ENCODE measurements at places on chromosomes 6 and 20.

DNA sequence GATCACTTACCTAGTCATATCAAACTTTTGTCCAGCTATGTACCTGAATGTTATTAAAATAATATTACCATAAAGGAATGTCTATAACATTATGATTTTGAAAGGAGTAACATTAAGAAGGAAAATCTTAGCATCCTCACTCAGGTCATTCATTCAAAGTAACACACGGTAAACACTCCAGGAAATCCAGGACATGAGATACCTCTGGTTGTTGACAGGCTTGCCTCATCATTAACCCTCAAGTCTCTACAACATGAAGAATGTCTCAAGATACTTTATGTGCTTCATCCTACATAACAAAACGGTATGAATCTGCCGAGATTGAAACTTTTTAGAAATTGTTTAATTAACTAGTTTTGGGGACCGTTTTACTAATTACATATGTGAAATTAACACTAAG lies 690 bp upstream of the FILIP1 start:
- no peak for DNase-seq

DNA sequence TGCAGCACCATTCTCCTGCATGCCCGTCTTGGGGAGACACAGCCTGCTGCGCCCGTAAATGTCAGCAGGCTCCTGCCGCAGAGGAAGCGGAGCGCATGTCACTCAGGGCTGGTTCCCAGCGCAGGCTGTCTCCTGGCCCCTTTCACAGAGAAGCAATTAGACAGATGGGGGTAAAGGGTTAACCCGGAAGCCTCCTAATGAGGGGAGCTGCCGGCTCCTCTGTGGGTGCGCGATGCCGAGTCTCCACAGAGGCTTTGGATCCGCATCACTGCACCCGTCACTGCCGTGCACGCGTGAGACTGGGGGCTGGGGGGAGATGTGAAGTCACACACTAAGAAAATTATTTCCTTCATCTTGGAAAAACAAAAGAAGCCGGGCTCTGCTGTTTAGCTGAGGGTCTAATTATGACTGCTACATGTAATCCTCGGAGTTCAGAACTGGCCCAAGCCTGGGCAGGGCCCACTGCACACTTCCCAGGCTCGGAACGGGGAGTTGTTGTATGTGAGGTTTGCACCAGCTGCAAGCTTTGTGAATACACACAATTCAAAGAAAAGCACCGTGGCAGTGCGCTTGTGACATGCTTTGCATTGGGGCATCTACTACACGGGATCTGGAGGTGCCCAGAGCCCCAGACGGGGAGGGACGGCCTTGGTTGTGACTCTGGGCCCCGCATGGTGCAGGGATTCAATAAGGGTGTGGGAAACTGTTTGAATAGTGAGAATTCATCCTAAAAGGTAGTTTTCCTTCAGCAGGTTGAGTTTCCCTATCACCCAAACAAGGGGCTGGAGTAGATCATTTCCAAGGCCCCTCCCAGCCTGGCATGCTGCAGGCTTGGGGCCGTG lies 331.6 kb downstream of the TAF4 start:
- no peak for DNase-seq

DNA sequence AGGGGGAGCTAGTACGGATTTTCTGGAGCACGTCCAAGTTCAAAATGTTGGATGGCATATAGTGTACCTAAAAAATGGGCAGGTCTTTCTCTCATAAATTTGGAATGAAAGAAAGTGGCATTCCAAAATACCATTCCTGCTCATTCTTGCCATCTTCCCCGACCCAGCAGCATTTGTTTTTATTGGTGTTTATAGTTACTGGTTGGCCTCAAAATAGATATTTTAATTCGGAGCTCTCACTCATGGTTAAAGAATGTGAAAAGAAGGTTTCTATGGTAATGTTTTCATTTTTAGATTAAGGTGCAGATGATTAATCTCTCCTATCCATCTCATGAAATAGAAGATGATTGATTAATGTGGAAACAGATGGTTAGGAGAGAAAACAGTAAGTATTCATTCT lies 204.5 kb downstream of the HIVEP2 start:
- DNase-seq: no peak

- DNase-seq: no peak
These were observed 82.2 kb upstream of the DUSP22 start for GRCh38 chr6:210104-210456.

GRCh38 chr20:33103556-33103955 lies 24.1 kb downstream of the BPIFB4 start:
- DNase-seq: no peak

GRCh38 chr6:164720-165119 lies 127.6 kb upstream of the DUSP22 start:
- no peak for DNase-seq

- no peak for DNase-seq
These were observed 35.7 kb downstream of the CITED2 start for GRCh38 chr6:139338795-139339194.

- no peak for DNase-seq
These were observed 150.3 kb downstream of the MBOAT1 start for GRCh38 chr6:20061952-20062351.

DNA sequence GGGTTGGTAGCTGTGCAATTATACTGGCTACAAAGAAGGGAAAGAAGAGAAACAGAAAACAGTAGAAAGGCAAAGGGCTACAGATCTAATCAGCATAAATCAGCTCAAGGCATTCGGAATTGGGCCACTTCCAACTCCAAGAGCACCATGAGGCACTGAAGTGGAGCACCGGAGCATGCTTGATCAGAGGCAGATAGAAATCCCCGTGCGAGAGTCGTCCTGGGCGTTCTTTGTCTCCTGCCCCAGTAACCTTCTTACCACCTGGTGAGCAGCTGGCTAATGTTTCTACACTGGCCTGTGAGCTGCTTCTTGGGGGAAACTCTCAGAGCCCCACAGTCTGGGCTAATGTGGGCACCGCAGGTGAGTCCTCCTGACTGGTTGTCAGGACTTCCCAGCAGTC lies 16.7 kb downstream of the NEDD9 start:
- no peak for DNase-seq

DNA sequence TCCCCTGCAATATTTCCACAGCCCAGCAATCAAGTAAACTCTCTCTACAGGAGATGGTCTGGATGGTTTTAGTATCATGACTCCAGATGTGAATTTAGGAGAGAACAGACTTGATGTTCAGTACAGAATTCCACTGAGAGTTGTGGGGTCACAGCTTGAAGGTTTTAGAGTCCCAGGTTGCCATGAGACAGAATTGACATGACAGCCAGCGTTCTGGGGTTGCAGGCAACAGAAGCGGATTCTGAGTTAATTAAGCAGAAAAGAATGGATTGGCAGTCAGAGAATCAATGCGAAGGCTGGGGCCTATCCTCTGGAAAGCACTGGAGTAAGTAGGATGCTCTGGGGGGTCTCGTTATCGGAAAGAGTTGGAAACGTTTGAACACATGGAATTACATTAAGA lies 2.4 kb upstream of the KIAA1755 start:
- DNase-seq: no peak

DNA sequence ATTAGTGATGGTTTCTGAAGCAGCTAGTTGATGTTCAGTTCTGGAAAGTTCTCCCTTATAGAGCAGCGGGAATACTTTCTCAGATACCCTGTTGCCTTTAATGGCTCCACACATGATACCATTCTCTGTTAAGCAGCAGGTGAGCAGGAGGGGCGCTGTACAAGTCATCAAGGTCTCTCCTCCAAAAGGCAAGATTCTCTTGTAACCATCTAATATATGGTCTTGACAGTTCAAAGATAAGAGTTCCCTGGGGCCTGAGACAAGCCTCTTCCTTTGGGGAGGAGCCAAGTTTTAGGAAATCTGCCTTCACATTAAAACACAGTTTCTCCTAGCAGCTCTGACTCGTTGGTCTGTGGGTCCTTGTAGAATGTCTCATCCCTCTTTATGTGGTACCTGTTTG lies 258.2 kb downstream of the QKI start:
- no peak for DNase-seq

DNA sequence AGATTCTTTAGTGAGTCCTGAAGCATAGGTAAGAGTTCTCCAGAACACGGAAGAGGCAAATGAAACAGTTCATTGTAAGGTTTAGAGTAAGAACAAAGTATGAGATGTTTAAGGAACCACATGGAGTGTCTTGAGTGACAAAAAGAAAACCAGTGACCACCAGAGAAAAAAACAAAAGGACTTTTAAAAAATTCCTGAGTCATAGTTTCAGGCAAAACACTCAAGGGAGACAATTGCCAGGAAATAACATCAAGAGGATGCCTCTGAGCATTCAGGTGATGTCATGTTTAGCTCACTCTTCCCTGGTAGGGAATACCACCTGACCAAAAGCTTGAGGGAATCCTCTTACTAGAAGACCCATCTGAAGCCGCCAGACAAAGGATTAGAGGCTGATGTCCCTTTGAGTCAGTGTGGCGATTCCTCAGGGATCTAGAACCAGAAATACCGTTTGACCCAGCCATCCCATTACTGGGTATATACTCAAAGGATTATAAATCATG lies 110.3 kb downstream of the COL19A1 start:
- DNase-seq: no peak

DNA sequence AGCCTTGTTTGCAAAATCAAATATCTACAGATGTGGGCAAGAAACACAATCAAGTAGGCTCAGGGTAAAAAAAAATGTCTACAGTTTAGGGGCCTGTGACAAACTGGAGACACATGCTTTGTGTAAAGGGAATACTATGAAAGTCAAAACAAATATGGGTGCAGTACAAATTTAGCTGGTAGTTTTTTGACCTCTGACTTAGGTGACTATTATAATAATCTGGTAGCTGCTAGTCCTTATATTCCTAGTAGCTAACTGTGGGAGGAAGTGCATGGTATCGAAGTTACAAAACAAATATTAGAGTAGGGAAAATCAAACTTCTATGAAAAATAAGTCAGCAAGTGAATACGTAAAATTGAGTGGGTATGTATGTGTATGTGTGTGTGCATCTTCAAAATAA lies 35.4 kb downstream of the CYP24A1 start:
- no peak for DNase-seq

GRCh38 chr6:149438855-149439254 lies 38.8 kb downstream of the SUMO4 start:
- DNase-seq: no peak

GRCh38 chr6:68059899-68060298 lies 575.2 kb upstream of the ADGRB3 start:
- DNase-seq: no peak

GRCh38 chr6:170307080-170307545 lies 555 bp downstream of the FAM120B start:
- DNase-seq: no peak

DNA sequence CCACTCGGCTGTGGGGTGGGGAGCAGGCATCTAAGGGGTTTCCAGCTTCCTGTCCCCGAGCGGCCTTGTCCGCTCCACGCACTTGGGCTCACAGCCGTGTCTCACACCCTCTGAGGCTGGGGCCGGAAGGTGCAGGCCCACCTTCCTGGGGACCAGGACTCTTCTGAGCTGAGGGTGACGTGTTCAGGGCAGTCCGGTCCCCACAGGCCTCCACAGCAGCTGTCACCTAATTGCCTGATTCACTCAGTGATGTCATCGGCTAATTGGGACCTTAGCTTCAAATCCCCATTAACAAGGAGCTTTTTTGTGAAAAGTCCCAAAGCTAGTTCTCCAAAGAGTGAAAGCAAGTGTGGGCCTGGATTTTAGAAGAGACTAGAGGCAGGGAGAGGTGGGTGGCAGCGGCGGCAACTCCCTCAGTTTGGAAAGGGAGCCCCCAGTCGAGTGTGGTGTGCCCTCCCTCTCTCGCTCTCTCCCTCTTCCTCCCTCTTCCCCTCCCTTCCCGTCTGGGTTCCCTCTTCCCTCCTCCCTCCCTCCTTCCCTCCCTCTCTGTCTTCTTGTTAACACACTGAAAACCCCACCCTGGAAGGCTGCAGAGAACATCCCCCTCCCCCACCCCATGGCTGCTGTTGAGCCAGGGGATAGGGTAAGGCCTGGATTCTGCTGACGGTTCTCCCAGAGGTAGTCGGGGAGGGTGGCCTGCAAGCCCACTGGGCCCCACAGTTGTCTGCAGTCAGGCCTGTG lies 39.0 kb downstream of the MYT1 start:
- no peak for DNase-seq

GRCh38 chr6:82589509-82590206 lies 226.0 kb downstream of the TPBG start:
- no peak for DNase-seq

- no peak for DNase-seq
These were observed 136.5 kb downstream of the SMOC2 start for GRCh38 chr6:168577496-168577895.

GRCh38 chr6:132592855-132593254 lies 3.3 kb upstream of the TAAR5 start:
- DNase-seq: no peak

GRCh38 chr20:63580796-63581461 lies 6.9 kb upstream of the HELZ2 start:
- DNase-seq: no peak

DNA sequence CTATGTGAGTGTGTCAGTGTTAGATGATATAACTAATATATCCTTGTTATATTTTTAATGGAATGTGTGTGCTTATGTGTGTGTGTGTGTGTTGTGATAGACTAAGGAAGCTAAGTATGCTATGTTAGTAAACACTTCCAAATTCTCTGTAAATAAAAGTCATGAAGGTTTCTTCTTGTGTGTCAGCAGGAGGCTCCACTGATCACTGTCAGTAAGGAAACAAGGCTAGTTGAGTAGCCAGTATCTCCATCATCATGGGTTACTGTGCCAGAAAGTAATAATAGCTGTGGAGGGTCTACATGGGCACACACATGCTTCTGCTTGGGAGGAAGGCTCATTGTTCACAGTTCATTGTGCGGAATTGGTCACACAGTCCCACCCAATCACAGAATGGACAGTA lies 302.8 kb upstream of the RNF217 start:
- DNase-seq: no peak

DNA sequence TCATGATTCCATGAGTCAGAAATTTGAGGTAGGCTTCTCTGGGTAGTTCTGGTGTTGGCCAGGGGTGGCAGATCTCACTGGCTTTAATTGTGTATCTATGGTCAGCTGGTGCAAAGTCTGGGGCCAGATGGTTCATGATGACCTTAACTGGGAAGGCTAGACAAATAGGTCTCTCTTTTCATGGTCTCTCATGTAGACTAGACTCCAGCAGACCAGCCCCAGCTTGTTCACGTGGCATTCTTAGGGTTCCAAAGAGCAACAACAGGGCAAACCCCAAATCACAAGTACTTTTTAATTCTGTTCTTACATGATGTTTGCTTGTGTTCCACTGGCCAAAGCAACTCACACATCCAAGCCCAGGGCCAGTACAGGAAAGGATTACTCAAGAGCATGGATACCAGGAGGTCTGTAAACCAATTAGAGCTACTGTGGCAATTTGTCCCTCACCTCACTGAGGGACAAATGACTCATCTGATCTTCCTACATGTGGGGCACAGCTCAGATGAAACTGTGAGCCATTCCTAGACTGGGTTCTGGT lies 79.5 kb upstream of the PBOV1 start:
- no peak for DNase-seq

DNA sequence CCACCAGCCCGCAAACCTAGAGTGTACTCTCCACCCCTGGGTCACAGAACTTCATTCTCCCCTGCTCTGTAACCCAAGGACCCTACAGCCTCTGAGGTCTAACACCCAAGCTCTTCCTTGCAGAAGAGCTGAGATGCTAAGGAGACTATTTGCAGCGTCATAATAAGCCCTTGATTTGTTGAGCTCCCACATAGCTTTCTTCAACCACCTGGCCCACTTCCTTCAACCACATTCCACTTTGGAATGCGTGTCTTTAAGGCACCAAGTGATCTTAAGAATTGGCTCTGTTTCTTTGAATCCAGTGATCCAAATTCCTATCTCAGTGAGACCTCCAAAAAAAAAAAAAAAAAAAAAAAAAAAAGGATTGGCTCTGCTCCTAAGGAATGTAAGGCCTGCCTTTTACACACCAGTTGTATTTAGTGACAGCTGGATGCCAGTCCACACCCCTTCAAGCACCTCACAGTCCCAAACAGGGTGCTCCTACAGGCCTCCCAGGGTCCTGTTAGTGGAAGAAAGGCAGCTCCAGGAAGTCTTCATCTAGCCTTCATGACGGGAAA lies 106.2 kb downstream of the UBE3D start:
- no peak for DNase-seq

Measured in left hindlimb (tissue), 1 donor.